ENCODE measurements at places on chromosomes 3 and 15. TPM values are rescaled to one million over a fixed set of nuclear protein-coding genes. Genes with fewer than 3 reads are reported as not detected.

Gene SAMMSON
- not detected for total RNA-seq

DNA sequence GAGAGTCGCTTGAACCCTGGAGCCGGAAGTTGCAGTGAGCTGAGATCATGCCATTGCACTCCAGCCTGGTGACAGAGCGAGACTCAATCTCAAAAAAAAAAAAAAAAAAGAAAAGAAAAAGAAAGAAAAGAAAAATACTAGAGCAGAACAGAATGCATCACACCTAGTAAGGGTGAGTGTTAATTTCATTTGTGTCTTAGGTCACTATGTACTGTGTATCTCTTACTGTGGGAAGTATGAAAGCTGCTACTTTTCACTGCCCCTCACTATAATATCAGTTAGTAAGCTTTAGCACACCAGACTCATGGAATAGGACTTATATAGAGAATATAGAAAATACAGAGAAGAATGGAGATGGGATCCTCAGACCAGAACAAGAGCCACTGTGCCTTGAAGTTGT, 45.9 kb upstream of the RASA2 start:
- DNase-seq, result no peak

- DNase-seq, result no peak
These were observed 1.8 kb downstream of the FETUB start for GRCh38 chr3:186642014-186642413.

GRCh38 chr15:75840659-75841058, 2.6 kb upstream of the UBE2Q2 start:
- DNase-seq, result no peak

DNA sequence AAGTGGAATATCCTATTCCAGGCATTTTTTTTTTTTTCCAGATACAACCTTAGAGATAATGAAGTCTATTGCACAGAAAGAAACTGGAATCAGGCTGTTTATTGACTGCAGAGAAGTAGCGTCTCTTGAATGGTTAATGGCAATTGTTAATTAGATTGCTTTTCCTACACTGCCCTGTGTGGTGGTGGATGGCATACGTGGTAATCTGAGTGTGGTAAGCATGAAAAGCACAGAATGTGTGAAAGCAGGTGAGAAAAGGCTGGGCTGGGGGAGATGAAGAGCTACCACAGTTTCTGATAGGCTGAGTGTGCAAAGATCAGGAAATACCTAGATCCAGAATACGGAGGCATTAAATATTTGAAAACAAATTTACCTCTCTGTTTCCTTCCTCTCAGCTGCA, 486.3 kb upstream of the TBL1XR1 start:
- DNase-seq, result peak; percentile 59

DNA sequence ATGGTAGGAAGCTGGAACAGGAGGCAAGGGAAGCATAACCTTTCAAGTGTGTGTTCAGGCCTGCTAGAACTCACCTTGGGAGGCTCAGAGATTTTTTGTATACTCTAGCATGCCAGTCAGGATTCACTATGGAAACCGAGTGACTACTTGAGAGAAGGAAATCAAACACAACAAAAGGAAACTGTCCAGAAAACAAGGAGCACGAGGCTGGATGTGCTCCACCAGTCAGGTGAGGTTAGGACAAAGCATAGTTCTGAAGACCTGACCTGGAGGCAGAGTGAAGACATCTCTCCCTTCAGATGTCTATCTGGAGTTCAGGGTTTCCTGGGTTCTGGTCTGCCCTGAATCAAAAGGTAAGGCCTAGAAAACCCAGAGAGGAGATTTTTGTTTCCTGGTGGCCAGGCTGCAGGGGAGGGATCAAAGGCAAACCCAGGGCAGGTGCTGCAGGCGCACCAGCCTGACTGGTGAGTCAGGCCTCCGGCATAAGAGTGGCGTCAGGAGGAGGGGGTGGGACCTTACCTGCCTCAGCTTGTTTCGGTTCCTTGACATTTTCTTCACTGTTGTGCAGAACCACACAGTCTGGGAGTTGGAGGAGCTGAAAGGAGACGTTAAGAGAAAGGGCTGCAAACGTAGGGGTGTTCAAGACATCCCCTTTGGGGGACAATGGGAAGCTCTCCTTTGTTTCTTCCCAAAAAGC, 52.2 kb upstream of the OSBPL11 start:
- DNase-seq, result no peak

- no peak for DNase-seq
These were observed 1.4 kb downstream of the ARL14 start for GRCh38 chr3:160678292-160678842.

DNA sequence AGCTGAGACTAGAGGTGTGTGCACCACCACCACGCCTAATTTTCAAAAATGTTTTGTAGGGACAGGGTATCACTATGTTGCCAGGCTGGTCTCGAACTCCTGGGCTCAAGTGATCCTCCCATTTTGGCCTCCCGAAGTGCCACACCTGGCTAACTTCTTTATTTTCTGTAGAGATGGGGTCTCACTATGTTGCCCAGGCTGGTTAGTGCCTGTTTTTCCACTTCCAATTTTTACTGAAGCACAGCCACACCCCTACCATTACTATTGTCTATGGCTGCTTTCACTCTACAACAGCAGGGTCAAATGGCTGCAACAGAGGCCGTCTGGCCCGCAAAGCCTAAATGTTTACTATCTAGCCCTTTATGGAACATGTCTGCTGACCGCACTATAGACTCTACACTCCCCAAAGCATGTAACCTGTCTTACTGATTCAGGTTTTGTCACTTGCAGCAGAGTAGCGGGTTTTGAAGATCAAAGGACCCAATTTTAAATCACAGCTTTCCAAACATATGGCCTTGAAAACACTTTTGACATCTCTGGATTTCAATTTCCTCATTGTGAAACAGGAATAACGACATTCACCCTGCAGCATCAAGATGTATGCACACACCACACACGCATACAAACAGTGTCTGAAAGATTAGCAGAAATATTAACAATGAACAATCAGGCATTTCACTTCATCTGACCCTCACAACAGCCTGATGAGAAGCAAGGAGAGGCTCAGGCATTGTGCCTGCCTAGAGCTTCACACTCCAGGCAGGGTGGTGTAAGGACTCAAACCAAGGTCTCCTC, 46.1 kb downstream of the SCAP start:
- DNase-seq, result no peak

- DNase-seq, result no peak
These were observed 953.1 kb upstream of the NR2F2 start for GRCh38 chr15:95377258-95377852.

Gene CACNA2D2
- total RNA-seq, result 56.4 TPM

All from natural killer cell (primary cell).